Adrenal gland (tissue), 19 donors: ENCODE measurements at places on chromosomes 13 and 19.

- DNase-seq: peak; percentile 54
Measured at GRCh38 chr19:45901432-45901911, 941 bp downstream of the MYPOP start.

DNA sequence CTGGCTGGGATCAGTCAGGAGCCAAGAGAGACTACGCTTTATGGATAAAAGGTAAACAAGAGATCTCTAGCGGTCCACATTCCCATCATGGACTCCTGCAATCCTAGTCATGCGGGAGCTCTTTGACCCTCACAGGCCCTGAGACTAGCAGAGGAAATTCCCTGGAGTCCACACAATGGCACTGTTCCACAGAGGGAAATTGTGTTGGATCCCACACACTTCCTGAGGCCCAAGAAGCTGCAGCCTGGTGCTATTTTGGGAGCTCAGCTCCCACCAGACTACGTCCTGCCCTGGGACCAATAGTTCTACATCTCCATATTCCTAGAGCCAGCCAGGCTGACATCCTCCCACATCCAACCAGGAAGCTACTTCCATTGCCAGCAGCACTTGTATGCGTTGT is 2358.4 kb downstream of the PCDH9 start:
- DNase-seq: no peak

GRCh38 chr19:3507371-3508120 is 1.4 kb downstream of the FZR1 start:
- peak; percentile 77 for DNase-seq

DNA sequence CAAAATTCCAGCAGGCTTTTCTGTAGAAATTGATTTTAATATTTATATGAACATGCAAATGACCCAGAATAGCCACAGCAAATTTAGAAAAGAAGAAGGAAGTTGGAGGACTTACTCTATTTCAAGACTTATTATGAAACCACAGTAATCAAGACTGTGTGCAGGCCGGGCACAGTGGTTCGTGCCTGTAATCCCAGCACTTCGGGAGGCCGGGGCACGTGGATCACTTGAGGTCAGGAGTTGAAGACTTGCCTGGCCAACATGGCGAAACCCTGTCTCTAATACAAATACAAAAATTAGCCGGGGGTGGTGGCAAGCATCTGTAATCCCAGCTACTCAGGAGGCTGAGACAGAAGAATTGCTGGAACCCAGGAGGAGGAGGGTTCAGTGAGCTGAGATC is 6.0 kb upstream of the FFAR2 start:
- DNase-seq: peak; percentile 50

DNA sequence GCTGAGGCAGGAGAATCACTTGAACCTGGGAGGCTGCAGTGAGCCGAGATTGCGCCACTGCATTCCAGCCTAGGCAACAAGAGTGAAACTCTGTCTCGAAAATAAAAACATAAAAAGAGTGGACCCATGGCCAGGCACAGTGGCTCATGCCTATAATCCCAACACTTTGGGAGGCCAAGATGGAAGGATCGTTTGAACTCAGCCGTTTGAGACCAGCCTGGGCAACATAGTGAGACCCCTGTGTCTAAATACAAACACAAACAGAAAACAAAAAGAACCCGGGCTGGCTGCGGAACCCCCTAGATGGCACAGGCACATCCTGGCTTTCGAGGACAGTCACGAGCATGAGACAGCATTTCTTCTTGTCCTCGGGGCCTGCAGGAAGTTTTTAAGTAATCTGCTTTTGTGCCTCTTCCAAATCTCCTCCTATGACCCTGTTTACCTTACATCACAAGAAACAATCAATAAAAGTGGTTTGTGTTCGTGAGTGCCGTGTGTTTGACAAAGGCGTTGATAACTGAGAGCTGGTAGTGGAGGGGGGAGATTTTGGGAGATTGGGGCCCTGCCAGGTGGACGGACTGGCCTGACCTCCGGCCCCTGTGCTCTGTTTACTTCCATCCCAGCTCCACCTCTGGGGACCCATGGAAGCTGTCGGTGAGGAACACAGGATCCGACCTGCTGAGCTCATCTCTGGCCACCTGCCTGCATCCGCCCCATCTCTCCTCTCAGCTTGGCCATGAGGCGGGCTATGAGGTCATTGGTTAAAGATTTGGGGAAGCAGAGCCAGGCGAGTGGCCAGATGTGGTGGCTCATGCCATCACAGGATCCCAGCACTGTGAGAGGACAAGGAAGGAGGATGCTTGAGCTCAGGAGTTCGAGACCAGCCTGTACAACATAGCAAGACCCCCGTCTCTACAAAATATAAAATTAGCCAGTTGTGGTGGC is 5.9 kb upstream of the GDF15 start:
- peak; percentile 96 for DNase-seq

- no peak for DNase-seq
Measured at GRCh38 chr19:18489627-18490184, 32.2 kb downstream of the ELL start.

DNA sequence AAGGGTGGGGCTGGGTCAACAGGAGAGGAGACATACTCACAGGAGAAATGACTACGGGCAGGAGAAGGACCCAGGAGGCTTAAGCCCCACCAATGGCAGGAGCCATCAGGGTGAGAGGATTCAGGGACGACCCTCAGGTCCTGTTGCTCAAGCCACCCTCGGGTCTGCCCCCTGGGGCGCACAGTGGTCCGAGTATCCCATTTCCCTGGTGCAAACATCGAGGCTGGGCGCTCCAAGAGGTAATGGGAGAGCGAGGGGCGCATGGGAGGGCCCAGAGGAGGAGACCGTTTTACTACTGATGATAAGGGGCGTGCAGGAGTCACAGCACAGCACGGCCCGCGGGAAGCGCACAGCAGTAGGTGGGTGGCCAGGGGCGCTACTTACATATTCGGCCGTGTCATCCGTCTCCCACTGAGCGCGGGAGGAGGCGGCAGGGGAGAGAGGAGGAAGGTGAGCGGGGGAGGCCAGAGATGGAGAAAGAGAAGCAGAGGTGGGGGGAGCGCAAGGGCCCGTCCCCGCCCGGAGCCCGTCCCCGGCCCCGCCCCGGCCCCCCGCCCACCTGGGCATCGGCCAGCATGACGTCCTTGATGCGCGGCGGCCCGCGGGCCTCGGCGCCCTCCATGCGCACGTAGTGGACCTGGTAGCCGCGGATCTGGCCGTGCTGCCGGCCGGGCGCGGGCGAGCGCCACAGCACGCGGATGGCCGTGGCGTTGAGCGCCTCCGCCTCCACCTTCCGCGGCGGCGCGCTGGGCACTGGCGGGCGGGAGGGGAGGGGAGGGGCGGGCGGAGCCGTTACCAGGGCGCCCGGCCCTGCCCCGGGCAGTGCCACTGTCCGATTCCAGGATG is 111.5 kb downstream of the PTPRS start:
- DNase-seq: no peak
